ENCODE measurements at places on chromosomes 7 and 10.

DNA sequence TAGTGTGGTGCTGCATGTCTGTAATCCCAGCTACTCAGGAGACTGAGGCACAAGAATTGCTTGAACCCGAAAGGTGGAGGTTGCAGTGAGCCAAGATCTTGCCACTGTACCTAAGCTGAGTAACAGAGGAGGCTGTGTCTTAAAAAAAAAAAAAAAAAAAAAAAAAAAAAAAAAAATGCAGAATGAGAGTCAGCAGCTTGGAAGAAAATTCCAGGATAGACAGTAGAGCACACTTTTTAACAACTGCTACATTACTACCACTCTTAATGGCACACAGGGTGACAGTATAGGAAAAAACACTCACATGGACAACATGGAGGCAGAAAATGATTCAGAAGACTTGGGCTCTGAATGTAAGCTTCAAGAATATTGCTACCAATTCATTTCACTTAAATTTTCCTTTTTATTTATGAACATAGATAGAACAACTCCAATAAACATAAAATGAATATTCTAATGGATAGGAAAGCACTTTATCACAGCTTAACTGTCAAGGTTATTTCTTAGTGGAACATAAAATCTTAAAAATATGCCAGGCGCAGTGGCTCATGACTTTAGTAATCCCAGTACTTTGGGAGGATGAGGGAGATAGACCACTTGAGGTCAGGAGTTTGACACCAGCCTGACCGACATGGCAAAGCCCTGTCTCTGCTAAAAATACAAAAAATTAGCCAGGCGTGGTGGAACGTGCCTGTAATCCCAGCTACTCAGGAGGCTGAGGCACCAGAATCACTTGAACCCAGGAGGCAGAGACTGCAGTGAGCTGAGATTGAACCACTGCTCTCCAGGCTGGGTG lies 31.5 kb downstream of the CHCHD3 start:
- no peak for DNase-seq

DNA sequence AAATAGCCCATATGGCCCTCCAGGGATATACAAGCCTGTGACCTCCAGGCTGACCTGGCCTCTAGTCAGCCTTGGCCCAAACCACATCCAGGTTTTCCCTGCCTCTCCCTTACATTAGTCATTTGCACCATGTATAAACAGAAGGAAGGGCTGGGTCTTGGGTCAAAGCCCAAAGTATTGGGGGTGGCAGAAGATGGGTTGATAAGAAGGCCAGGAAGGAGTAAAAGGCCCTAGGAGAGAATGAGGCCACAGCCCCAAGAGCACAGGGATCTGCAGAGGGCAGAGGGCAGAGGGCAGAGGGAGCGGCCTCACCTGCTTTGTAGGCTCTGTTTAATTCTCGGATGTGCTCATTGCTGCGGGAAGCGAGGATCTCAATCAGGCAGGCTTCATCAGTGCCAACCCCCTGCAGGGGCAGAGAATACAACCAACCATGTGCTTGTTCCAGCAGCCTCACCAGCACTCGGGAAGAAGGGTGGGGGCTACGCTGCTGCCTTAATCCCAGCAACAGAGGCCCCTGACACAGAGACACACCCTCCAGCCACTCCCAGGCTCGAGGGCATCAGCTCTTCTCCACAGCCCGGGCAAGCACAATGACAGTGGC lies 31.3 kb downstream of the PLAC9 start:
- DNase-seq, result no peak

- DNase-seq, result no peak
Observed at GRCh38 chr10:25614652-25615051, 319.4 kb upstream of the MYO3A start.

GRCh38 chr10:23754179-23754578 lies 315.3 kb downstream of the OTUD1 start:
- DNase-seq, result no peak

- DNase-seq, result no peak
Observed at GRCh38 chr10:100103581-100103980, 21.9 kb upstream of the CPN1 start.

DNA sequence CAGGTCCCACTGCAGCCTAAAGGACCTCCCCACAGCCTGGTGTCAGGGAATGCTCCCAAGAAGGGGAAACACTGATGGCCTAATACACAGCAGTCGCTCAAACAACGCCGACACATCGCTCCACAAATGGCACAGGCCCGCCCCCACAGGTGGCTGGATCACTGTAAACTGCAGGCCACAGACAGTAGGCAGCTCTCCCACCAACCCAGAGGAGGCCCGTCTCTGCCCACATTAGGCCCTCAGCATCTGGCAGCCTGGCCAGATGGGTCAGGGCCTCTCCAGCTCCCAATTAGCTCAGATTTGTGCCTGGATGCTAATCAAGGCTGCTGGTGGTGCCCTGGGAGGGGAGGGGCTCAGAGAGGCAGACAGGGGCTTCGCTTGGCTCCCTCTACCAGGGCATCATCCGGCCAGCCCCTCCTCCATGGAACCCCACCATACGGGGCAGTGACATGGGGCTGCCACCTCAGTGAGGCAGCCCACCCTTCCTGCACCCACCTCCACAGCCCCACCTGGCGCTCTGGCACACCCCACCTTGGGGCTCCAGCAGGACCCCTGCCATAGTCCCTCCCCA lies 42.7 kb downstream of the CAMK2B start:
- no peak for DNase-seq

DNA sequence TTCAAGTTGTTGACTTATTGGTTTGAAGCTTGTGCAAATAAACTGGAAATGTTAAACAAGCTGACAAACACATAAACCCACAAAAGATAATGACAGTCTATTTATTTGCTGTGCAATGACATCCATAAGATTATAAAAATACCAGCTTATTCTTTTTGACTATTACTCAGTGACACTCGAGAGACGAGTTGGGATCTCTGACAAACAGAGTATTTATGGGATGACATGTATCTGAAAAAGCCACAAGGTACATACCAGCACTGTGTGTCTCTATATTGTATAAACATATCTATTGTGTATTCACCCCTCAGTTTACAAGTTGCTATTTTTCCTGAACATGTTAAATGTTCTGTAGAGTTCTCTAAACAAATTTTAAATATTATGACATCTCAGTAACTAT lies 88.9 kb downstream of the CHRM2 start:
- DNase-seq, result no peak

GRCh38 chr10:42864575-42864974 lies 82.0 kb downstream of the BMS1 start:
- no peak for DNase-seq

DNA sequence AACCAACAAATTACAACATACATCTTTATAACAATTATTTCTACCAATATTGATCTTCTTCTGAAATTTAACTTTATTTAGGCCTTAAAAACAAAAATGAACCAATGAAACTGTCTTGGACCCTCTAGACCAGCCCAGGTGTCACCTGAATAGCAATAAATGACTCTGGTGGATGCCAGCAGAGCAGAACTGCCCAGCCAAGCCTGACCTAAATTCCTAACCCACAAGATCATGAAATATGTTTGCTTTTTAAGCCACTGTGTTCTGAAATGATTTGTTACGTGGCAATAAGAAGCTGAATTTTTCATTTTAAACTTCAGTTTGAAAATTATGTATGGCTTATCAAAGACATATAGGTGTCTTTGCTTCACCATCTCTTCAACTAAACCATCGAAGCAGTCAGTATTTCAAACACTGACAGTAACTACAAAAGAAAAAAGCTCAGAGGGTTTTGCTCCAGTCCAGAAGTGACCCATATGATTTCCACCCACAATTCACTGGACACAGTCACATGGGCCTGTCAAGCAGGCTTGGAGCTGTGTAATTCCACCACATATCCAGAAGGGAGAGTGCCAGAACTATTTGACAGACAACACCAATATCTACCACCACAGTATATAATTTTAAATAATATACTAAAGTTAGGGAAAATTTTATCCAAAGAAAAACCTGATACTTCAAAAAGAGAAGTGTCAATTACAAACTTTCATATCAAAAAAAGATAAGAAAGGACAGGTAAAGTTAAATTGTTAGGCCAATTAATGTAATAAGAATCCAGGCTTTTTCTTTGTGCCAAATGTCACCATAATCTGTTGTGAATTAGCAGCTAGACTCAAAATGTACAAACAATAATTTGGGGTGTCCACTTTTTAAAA lies 94.5 kb downstream of the KMT2C start:
- DNase-seq, result no peak

GRCh38 chr7:44158873-44159631 lies 17.9 kb upstream of the MYL7 start:
- DNase-seq, result no peak

DNA sequence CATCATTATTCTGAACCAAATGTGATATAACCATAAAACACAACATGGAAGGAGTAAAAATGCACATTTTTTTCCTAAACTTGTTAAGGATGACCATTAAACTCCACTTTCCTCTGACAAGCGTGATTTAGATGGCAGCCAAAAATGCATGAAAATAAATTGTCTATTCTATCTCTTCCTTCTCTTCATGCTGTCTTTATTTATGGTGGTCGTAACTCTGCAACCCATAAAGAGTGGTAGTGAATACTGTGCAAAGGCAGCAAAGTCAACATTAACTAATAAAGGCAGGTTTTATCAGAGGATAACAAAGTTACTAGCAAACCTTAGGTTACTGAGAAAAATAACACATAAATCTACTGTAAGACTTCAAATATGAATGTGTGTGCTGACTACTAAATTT lies 106.6 kb downstream of the TPK1 start:
- no peak for DNase-seq

DNA sequence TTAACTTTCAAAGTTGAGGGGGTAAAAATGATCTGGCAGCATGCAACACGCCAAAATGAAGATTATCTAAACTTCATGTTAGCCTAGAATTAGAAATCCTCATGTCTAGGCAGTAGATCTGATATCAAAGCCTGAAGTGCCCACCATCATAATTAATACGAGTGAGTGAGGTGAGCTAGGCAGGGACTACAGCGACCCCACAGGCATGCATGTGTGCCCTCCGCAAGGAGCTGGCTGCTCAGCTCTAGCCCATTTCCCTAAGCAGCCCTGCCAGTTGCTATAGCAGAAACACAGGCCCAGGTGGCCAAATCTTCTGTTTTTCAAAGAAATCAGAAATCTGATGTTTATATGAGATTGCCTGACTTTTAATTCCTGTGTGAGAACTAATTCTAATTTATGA lies 93.1 kb upstream of the IFRD1 start:
- no peak for DNase-seq

- DNase-seq, result no peak
Observed at GRCh38 chr7:51680594-51681399, 364.2 kb upstream of the COBL start.

DNA sequence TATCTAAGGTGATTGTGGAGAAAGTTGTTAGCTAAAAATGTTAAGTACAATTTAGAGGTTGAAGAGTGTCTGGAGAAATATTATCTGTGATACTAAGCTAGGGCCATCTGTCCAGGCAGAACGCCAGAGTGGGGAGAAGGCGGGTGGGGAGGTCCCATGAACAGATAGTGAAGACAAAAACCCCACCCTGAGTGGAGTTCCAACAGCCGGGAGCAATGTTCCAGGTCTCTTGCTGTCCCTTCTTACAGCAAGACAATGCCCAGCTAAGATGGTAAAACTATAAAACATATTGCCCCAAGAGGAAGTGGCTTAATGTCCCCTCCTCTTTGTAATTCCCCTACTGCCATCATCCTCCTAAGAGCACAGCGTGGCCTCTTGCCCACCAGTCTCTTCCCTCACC lies 10.4 kb upstream of the IL15RA start:
- no peak for DNase-seq

DNA sequence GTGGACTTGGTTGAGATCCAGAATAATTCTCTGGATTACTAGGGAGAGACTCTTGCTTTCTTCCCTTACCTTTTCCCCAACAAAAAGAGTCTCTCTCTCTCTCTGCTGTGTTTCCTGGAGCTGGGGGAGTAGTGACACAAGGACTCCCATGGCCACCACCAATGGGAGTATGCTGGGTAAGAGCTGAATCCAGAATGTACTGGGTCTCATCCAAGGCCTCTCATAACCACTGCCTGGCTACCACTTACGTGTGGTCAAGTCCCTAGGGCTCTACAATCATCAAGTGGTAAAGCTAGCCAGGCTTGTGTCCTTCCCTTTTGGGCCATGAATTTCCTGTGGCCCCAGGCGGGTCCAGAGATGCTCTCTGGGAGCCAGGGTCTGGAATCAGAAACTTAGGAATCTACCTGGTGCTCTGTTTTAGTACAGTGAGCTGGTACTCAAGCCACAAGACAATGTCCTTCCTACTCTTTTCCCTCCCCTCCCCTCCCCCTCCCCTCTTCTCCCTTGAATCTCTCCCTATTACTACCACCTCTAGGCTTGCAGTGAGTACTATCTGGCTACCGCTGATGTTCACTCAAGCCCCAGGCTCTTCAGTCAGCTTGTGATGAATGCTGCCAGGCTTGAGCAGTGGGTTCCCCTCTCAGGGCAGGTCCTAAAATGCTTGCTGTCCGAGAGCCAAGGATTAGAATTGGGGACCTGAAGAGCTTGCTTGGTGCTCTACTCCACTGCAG lies 196.6 kb downstream of the BBS9 start:
- no peak for DNase-seq

- DNase-seq, result no peak
Observed at GRCh38 chr7:106807474-106807873, 57.6 kb upstream of the PIK3CG start.

GRCh38 chr7:140326116-140326928 lies 72.0 kb downstream of the SLC37A3 start:
- DNase-seq, result no peak

DNA sequence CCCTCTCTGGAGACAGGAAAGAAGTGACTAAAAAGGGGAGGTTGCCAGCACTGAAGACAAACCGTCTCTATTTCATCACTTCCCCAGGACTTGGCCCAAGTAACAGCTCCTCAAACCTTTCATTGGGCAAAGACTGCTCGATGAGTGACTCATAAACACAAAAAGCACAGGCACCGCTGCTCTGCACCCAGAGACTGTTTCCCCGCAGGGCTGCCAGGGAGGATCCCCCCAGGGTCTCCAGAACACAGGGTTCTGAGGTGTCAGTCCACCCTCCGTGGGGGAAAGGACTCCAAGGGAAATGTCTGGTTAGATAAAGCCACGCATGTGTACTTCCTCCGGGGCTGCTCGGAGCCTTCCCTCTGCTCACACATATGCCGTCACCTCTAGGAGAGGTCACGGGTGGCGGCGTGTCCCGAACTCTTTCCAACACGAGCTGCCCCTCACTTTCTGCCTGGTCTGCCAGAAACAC lies 59.9 kb downstream of the INSIG1 start:
- DNase-seq, result no peak

DNA sequence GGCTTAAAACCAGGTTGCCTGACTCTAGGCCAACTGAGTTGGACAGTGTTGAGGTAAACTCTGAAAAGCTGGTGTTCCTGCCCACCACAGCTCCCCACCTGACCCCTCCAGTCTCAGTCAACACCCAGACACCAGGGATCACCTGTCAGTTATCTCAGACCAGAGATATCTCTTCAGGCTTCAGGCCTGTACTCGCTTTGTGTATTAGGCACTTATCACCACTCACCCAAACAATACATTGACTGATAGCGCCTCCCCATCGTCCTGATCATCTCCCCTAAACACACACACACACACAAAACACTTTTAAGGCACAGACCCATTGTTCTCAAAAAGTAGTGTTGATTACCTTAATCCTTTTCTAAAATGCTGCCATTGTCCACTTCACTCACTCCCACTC lies 111.5 kb downstream of the PLCE1 start:
- DNase-seq, result no peak

Measured in cortex of kidney (tissue), 1 donor.